Activated T-helper 1 cell treated with anti-CD3 and anti-CD28 coated beads, Interleukin-2, amount 50 U/mL, for 16 hours (primary cell): ENCODE measurements at places on chromosomes 16 and 17.

DNA sequence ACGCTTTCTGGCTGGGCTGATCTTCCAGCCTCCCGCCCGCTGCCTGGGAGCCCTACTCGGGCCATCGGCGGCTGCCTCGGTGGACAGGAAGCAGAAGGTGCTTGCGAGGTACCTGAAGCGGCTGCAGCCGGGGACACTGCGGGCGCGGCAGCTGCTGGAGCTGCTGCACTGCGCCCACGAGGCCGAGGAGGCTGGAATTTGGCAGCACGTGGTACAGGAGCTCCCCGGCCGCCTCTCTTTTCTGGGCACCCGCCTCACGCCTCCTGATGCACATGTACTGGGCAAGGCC, 30.7 kb downstream of the CIITA start:
- no peak for DNase-seq

DNA sequence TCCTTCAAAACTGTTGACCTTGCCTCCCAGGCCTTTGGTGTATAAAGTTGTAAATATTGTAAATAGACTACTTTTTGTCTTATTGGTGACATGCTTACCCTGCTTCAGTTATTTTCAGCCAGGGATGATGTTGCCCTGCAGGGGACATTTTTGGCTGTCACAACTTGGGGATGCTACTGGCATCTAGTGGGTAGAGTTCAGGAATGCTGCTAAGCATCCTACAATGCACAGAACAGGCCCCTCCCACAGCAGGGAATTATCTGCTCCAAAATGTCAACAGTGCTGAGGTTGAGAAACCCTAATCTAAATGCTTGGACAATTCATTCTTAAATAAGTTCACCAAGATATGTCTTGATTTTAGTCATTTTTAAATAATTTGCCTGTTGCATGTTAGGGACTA, 459.8 kb downstream of the PMP22 start:
- DNase-seq: no peak

DNA sequence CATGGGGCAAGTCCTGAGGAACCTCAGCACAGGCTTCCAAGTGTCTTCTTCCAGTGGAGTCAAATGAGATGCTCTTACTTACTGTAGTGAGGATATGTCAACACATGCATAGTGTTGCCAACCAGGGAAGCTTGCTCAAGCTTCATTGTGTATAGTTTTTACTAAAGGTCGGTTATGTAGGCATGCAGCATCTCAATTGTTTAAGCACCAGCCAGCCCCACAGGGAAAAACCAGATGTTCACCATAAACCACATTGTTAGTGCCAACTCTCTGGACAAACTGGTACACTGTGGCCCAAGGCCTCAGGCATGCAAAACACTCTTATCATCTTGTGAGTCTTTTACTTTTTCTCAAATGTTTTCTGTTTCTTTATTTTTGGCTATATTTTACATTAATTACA, 152.1 kb downstream of the PHKB start:
- no peak for DNase-seq

DNA sequence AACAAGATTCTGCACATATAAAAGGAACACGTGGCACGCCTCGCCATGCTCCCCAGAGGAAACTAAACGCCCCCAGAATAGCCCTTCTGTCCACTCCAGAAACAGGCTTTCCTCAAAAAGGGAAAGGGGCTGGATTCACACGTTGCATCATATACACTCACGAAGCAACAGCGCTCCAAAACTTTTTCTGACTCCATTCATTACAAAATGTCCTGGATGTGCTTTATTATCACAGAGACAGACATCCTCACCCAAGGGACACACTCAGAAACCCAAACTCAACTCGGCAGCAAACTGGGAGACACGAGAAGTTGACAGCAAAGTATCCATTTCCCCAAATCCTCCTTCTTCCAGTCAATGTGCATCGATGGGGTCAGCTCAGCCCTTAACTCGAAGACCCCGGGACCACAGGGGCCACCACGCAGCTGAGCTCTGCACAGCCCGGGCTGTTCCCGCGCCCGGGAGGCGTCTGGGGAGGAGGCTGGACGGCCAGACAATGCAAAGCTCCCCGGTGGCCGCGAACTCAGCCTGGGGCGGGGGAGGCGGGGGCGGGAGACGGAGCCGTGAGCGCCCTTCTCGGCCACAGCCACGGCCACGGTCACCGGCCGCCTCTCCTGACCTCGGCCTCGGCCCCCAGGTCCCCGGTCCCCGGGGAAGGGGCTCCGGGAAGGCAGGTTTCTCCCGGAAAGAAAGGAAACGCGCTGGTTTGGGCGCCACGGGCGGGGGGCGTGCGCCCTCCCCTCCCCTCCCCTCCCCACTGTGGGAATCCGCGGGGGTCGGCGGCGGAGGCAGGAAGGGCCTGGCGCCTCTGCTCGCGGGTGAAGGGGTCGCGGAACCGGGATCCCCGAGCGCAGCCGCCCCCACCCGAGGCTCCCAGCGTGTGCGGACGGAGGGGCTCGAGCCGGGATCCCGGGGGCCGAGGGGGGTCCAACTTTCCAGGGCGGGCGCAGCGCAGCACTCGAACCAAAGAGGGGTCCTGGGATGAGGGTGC, 1.2 kb downstream of the NXN start:
- DNase-seq: no peak

DNA sequence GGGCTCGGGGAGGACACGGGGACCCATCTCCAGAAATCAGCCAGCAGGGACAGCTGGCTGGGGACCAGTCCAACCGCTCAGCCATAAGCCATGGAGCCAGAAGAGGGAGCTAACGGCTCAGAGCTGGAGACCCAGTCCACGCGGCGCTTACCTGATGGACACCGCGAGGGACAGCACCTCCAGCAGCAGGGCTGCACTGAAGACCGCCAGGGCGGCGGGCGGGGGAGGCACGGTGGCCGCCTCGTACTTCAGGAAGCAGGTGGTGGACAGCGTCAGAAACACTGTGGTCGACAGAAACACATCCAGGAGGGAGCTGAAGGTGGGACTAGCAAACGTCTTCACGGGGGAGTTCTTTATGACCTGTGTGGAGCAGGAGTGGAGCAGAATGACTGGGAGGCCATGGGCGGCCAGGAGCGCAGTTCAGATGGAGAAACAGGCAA, 102.6 kb upstream of the CREBBP start:
- DNase-seq: no peak

DNA sequence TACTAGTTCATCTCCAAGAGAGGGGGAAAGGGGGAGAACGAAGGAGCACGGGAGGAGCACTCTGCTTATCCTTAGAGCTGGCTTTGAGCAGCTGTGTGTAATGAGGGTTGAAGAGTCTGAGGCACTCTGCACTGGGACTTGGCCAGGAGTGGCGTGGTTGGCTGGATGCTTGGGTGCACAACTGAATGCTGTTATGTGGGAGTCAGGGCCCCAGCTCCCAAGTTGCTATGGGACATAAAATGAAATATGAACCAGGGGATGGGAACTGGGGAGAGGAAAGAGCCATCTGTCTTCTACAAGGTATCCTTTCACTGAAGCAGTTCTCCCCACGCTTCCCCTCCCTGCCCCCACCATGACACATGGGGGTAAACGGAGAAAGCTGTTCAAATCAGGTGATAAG, 105.9 kb upstream of the ANKFN1 start:
- DNase-seq: no peak

- peak; percentile 98 for DNase-seq
Observed at GRCh38 chr17:7484067-7484918, at the start of gene POLR2A. Gene POLR2A, plus strand, starts transcription at chr17:7484366.

GRCh38 chr16:13300066-13300840, 398.9 kb downstream of the SHISA9 start:
- DNase-seq: no peak

DNA sequence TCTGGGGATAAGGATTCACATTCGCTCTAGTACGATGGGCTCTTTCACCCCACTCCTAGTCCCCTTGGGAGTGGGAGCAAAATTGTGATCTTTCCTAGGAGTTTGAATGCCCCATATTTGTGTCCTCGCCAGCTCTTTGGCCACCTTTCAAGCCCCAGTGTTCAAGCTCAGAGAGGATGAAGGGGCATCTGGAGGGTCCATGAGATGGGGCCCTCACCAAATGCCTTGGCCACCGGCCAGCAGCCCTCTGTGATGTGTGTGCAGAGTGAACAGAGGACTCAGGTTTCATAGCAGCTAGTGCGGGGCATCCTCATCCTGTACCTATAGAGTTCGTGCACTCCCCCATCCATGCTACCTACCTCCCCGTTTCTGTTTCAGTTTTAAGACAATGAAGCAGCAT, 140.6 kb downstream of the RAB11FIP4 start:
- no peak for DNase-seq

GRCh38 chr17:67549820-67550219, 167.9 kb upstream of the NOL11 start:
- no peak for DNase-seq

DNA sequence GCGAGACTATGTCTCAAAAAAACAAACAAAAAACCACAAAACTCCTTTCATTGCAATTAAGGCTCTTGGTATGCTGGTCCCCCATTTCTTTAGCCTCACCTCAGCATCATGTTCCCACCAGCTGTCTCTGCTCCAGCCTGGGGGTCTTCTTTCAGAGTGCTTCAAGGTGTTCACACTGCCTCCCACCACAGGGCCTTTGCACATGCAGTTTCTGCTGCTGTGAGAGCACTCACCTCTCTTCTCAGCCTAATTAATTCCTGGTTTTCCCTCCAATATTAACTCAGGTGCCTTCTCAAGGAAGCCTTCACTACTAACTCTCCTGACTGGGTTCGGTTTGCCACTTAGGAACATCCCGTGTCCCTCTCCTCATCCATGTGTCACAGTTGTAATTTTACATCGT, 15.9 kb upstream of the PIK3R6 start:
- no peak for DNase-seq

GRCh38 chr17:27630607-27631410, at the start of gene LGALS9:
Gene LGALS9, plus strand, starts transcription at chr17:27631188. Its CDS starts 78 bp downstream, at chr17:27631266.
- no peak for DNase-seq

- no peak for DNase-seq
Observed at GRCh38 chr16:74257061-74257460, 39.6 kb upstream of the PSMD7 start.

DNA sequence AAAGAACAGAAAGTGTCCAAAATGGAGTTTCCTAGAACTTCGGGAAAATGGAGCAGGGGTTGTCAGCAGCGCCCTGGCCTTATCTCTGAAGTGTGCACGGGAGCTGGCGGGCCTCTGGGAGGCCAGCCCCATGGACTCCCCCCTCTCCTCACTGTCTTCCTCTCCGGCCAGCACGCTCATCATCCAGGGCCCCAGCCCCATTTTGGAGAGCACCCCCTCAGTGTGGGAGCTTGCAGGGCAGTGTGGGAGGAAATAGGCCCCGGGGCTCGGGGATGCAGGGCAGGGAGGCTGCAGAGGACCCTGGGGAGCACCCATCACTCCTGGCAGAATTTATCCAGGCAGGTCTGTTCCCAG, 4.9 kb upstream of the PABPN1L start:
- no peak for DNase-seq

- DNase-seq: no peak
Observed at GRCh38 chr17:7440113-7440833, 961 bp downstream of the FGF11 start.

- DNase-seq: no peak
Observed at GRCh38 chr17:17511881-17512858, 16.0 kb upstream of the RASD1 start.

DNA sequence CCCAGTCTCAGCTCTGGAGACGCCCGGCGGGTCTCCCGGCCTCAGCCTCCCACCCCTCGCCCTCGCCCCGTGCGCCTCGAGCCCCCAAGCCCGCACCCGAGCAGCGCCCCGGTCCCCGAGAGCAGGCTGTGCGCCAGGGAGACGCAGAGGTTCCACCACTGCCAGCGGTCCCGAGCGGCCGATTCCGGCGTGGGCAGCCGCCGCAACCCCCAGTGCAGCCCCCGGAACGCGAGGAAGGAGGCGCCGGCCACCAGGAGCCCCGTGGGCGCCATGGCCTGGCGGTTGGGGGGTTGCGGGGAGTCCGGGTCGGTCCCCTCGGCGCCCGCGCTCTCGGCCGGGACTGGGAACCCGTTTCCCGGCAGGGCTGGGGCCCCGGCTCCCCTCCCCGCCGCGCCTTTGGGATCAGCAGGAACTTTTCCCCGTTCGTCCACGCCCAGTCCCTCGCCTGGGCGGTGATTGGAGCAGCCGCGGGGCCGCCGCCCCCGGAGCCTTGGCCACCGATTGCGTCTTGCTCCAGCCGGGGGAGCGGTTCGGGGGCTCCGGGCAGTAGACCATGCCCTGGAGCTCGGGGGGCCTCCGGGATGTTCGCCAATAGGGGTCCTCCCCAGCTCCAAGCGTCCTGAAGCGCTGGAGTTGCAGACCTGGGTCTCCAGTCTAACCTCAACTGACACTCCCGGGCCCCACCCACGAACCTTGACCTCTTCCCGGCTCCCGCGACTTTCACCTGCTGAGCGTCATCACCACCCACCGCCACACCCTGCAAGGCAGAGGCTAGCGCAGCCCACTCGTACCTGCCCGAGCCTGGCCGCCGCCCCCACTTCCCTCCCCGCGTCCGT, at the start of gene TLCD2:
TSS of gene TLCD2 (minus strand) at position 407 of the 836 bp plus-strand sequence. CDS start at position 272, 135 bp downstream.
- DNase-seq: no peak

DNA sequence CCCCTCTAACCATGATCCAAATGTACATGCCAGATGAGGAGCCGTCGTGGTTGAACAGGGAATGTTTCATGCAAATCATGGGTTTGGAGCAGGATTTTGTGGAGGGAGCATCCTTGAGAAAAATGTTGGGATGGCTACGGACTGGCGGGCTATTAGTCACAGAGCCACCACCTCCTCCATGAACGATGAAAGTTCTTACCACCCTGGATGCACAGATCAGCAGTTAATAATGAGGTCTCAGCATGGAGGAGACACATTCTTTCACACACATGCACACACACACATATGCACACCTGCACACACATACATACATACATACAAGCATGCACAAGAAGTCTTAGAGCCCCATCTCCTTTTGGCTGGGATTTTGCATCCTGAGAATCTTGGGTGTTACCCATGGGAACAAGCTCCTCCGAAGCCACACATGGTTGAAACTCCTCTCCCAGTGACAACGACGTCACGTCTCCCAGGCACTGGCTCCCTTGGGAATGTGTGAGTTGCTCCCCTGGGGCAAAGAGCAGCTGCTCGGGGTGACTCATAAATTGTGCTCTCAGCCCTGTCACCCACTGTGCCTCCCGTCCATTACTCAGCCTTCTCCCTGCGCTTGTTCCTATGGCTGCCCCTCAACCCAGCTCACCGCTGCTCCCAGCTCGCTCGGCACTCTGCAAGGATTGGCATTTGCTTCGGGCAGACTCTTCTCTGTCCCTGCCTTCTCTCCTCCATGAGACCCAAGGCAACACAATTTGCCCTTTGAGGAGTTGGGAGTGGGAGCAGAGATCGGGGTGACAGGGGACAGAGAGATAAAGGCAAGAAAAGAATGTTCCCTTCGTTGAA, 344.6 kb downstream of the SOX9 start:
- no peak for DNase-seq

- no peak for DNase-seq
Observed at GRCh38 chr17:323181-323580, 29.4 kb downstream of the RPH3AL start.
